ENCODE measurements at places on chromosomes 3 and 15. TPM values are rescaled to one million over a fixed set of nuclear protein-coding genes. Genes with fewer than 3 reads are reported as not detected.

The PPP1R2 gene
- total RNA-seq: 76.4 TPM

The PAK6 gene
- 8.4 TPM for total RNA-seq

The NEIL1 gene
- total RNA-seq: 14.7 TPM

The IL5RA gene
- total RNA-seq: not detected

The CCDC33 gene
- 4.8 TPM for total RNA-seq

The CHL1 gene
- total RNA-seq: 0.28 TPM

The TPRG1 gene
- total RNA-seq: 1.4 TPM

The TNIK gene
- 16.4 TPM for total RNA-seq

The PLS1 gene
- 13.8 TPM for total RNA-seq

The DET1 gene
- 7.7 TPM for total RNA-seq

The ZNF609 gene
- total RNA-seq: 24.8 TPM

The RPL32 gene
- 2,054 TPM for total RNA-seq
